Effector memory CD8-positive, alpha-beta T cell (primary cell): ENCODE measurements at places on chromosomes 11 and 22.

DNA sequence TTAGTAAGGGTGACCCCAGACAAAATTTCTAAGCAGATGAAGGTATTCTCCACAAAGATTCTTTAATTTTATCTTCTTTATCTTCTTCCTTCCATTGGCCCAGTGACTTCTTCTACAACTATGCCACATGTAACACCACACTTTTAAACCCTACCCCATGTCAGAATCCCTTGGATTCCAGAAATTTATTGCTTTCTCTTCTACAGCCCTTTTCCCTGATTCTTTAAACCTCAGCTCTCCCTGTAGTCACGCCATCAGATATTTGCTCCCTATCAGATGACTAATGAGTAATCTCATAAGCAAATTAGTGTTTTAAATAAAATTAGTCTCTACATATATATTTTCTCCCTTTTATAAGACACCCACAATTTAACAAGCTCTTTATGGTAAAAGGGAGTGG lies 423.4 kb upstream of the CHORDC1 start:
- no peaks in the 10 kb centered on the region for H3K4me1 ChIP-seq
- H3K4me3 ChIP-seq, result no peak overlapping the region
- DNase-seq, result no peak
- no peak overlapping the region for H3K27ac ChIP-seq
- no peaks in the 10 kb centered on the region for H3K36me3 ChIP-seq
- H3K27me3 ChIP-seq, result no peaks in the 10 kb centered on the region

DNA sequence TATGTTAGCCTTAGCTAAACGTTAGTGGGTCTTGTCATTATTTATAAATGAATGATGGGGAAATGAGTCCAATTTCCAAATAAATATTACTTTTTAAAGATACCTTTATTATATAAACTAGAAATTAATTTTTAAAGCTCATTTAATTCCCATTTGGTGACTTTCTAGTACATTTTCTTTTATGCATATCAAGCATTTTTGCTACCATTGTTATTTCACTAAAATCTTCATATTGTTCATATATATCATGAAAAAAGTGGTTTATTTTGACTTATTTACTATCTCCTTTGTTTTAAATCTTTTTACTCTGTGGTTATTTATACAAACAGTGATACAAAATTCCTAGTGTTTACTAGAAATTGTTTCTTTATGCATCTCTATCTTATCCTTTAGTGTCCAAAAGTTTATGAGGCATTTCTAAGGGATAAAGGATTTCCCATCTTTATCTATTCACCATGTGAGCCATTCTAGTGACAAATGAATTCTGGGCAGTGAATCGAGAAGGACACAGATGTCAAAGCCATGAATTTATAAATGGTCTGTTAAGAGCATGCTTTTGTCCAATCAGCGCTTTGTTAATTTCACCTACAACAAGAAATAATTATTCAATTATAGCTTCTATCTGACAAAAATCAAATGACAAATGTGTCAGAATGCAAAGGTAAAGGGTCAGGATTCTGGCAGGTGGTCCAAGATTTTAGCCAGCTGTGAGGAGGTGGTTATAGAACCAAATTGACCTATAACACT lies 70.6 kb downstream of the PRMT3 start:
- no peak for DNase-seq
- peaks cover 2% of the 10 kb centered on the region for H3K36me3 ChIP-seq
- H3K27ac ChIP-seq, result no peak overlapping the region
- H3K27me3 ChIP-seq, result no peaks in the 10 kb centered on the region

- H3K4me1 ChIP-seq, result no peaks in the 10 kb centered on the region
- DNase-seq, result no peak
- H3K36me3 ChIP-seq, result no peaks in the 10 kb centered on the region
- H3K27ac ChIP-seq, result no peak overlapping the region
- no peak overlapping the region for H3K4me3 ChIP-seq
Observed at GRCh38 chr11:26777372-26777808, 55.5 kb upstream of the SLC5A12 start.

DNA sequence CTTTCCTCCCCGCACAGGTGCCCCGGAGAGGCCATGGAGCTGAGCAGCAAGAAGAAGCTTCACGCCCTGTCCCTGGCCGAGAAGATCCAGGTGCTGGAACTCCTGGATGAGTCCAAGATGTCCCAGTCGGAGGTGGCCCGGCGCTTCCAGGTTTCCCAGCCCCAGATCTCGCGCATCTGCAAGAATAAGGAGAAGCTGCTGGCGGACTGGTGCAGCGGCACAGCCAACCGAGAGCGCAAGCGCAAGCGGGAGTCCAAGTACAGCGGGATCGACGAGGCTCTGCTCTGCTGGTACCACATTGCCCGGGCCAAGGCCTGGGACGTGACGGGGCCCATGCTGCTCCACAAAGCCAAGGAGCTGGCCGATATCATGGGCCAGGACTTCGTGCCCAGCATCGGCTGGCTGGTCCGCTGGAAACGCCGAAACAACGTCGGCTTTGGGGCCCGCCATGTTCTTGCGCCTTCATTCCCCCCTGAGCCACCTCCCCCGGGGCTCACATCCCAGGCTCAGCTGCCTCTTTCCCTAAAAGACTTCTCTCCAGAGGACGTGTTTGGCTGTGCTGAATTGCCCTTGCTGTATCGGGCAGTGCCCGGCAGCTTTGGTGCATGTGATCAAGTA lies 1.3 kb downstream of the TIGD3 start:
- no peak overlapping the region for H3K27ac ChIP-seq
- H3K36me3 ChIP-seq, result peaks cover 46% of the 10 kb centered on the region
- H3K4me3 ChIP-seq, result peak overlapping the region; percentile 88
- DNase-seq, result no peak
- peaks cover 12% of the 10 kb centered on the region for H3K4me1 ChIP-seq

GRCh38 chr22:21734540-21735199 lies 924 bp downstream of the YPEL1 start:
- H3K36me3 ChIP-seq, result peaks cover 3% of the 10 kb centered on the region
- peak overlapping the region; percentile 93 for H3K4me3 ChIP-seq
- no peaks in the 10 kb centered on the region for H3K27me3 ChIP-seq
- peaks cover 42% of the 10 kb centered on the region for H3K4me1 ChIP-seq
- no peak for DNase-seq
- H3K27ac ChIP-seq, result peak overlapping the region; percentile 88

GRCh38 chr11:128862908-128863660 lies 4.0 kb downstream of the KCNJ1 start:
- no peaks in the 10 kb centered on the region for H3K4me1 ChIP-seq
- H3K27me3 ChIP-seq, result no peaks in the 10 kb centered on the region
- no peak for DNase-seq
- H3K36me3 ChIP-seq, result peaks cover 5% of the 10 kb centered on the region
- H3K4me3 ChIP-seq, result no peak overlapping the region
- H3K27ac ChIP-seq, result no peak overlapping the region

DNA sequence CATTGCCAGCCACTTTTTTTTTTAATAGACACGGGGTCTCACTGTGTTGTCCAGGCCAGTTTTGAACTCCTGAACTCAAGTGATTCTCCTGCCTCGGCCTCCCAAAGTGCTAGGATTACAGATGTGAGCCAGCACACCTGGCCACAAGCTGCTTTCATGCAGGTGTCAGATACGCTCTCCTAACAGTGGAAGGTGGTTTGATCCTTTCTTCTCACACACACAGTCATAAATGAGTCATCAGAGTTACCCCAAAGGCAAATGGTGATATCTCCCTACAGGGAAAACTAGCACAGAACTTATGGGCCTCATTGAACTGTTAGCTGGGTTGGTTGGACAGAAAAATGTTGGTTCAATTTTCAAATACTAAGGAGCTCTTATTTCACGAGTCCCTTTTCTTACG lies 38.2 kb upstream of the UBASH3B start:
- no peaks in the 10 kb centered on the region for H3K4me1 ChIP-seq
- no peak for DNase-seq
- H3K4me3 ChIP-seq, result no peak overlapping the region
- peaks cover 5% of the 10 kb centered on the region for H3K36me3 ChIP-seq
- no peak overlapping the region for H3K27ac ChIP-seq

DNA sequence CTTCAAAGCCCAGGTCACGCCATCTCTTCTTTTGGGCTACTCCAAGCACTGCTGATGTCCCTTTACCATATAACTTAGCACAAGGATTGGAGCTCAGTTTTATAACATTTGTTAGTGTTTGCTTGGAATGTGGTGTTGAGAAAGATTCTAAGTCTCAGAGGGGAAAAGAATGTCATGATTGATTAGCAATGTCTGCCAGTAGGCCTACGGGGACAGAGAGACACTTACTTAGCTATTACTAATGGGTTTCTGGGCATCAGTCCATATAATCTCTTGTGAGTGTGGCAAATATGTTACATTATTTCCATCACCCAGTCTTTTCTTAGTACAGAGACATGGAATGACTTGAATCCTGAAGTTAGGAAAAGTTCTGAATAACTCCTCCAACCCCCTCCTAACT lies 75.4 kb upstream of the FSHB start:
- H3K4me1 ChIP-seq, result no peaks in the 10 kb centered on the region
- no peak for DNase-seq
- H3K27me3 ChIP-seq, result no peaks in the 10 kb centered on the region
- H3K4me3 ChIP-seq, result no peak overlapping the region

DNA sequence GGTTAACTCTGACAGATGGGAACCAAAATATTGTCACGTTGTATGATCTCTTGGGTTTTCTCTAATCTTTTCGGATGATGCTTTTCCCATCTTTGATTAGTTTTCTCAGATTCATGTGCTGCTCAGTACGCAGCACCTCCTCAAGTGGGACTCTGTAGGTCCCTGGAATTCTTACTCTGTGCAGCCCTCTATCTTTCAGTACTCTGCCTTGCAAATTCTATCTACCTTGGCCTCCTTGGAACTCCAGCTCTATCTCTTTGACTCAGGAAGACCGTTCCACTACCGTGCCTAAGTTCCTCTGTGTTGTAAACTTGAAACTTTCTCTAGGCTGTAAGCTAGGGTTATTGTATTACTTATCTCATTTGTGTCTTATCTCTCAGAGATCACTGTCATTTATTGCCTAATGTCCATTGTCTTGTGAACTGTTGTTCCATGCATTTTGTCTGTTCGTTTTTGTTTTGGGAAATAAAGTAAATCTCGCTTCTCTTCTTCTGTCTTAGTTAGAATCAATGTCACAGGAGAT lies 20.1 kb upstream of the CHORDC1 start:
- H3K36me3 ChIP-seq, result no peaks in the 10 kb centered on the region
- no peak overlapping the region for H3K27ac ChIP-seq
- DNase-seq, result no peak
- H3K4me3 ChIP-seq, result no peak overlapping the region
- H3K27me3 ChIP-seq, result peaks cover 15% of the 10 kb centered on the region

GRCh38 chr11:122649116-122649515 lies 6.4 kb upstream of the UBASH3B start:
- no peak for DNase-seq
- no peaks in the 10 kb centered on the region for H3K36me3 ChIP-seq
- no peak overlapping the region for H3K4me3 ChIP-seq
- H3K27me3 ChIP-seq, result peaks cover 6% of the 10 kb centered on the region
- peaks cover 3% of the 10 kb centered on the region for H3K4me1 ChIP-seq

DNA sequence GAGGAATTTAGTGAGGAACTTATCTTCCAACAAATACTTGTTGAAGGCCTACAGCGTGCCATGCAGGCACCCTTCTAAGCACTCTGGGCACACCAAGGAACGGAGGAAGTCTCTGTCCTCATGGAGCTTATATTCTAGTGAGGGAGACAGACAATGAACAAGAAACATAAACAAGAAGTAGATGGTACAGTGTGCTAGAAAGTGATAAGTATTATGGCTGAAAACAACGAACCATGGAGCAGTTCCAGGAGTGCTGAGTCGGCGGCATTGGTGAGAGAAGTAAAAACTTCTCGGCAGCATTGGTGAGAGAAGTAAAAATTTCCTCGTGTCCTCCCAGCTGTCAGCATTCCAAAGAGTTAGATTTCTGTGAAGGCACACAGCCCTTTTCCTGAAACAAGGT lies 53.2 kb downstream of the FAM76B start:
- H3K27ac ChIP-seq, result no peak overlapping the region
- no peaks in the 10 kb centered on the region for H3K36me3 ChIP-seq
- no peaks in the 10 kb centered on the region for H3K4me1 ChIP-seq
- no peak for DNase-seq

DNA sequence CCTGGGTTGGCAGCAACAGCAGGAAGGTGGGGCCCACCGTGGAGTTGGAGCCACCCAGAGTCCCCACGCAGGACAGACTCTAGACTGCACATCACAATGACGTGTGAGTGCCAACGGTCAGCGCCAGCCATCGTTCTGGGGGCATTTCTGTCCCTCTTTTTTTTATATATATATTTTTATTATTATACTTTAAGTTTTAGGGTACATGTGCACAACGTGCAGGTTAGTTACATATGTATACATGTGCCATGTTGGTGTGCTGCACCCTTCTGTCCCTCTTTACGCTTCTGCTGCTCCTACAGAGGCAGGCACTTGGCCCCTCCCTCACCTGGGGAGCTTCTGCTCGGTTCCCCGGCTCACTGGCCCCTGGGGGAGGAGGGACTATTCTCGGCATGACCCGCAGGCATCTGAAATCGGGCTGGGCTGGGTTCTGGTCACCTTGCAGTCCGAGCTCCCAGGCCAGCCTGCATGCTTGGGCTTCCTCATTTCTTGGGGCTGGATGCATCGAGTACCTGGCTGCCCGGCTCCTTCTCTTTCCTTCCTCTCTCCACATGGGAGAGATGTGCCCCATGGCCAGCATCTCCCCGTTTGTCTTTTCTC lies 787.4 kb downstream of the TBC1D22A start:
- H3K36me3 ChIP-seq, result no peaks in the 10 kb centered on the region
- no peaks in the 10 kb centered on the region for H3K4me1 ChIP-seq
- peaks cover 29% of the 10 kb centered on the region for H3K27me3 ChIP-seq
- no peak overlapping the region for H3K27ac ChIP-seq

DNA sequence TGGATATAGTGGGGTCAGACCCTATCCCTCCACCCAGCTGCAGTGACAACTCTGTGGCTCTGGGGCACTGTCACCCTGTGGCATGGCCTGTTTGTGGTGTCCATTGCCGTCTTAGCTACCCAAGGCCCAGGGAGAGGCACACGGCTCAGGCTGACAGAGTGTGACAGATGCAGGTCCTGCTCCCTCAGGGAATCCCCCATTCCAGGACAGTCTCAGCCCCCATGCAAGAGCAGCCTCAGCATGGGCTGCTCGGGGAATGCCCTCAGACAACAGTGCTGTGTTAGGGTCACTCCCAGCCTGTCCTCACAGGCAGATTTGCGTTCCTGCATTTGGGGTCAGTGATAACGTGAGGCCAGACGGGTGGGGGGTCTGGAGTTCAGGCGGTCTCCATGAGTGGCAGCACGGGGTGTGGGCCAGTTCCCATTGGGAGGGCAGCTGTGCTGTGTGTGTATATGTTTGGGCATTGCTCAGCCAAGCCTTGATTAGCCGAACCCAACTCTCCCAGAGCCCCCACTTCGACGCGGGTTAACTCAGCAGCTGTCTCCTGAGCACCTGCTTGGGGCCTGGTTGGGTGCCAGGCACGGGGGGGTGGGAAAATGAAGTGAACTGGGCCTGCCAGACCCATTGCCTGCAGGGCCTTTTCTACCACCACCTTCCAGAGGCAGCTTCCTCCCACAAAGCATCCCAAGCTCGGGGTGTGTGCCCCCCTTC lies 5.3 kb upstream of the KCNQ1OT1 start:
- no peaks in the 10 kb centered on the region for H3K27me3 ChIP-seq
- H3K27ac ChIP-seq, result no peak overlapping the region
- peaks cover 8% of the 10 kb centered on the region for H3K36me3 ChIP-seq
- DNase-seq, result no peak
- H3K4me3 ChIP-seq, result no peak overlapping the region
